Daoy (cell line): ENCODE measurements at places on chromosomes 5 and 9. TPM values are rescaled to one million over a fixed set of nuclear protein-coding genes. Genes with fewer than 3 reads are reported as not detected.

Gene ABITRAM
- 12.2 and 24.1 TPM in 2 replicates for total RNA-seq

Gene KCNMB1
- total RNA-seq, result 0.80 and 0.86 TPM in 2 replicates

Gene CERT1
- 10.0 and 12.5 TPM in 2 replicates for total RNA-seq

Gene TMEM171
- total RNA-seq, result 1.5 and 4.6 TPM in 2 replicates

GRCh38 chr9:37464426-37465248 lies 613 bp downstream of the ZBTB5 start:
- peak; percentile 82 for DNase-seq

GRCh38 chr9:13948037-13948436 lies 365.9 kb downstream of the NFIB start:
- DNase-seq, result no peak

GRCh38 chr5:147188200-147189108 lies 46.4 kb upstream of the STK32A start:
- DNase-seq, result peak; percentile 64

- DNase-seq, result peak; percentile 51
Observed at GRCh38 chr9:115680231-115680630, 473.4 kb upstream of the PAPPA start.

DNA sequence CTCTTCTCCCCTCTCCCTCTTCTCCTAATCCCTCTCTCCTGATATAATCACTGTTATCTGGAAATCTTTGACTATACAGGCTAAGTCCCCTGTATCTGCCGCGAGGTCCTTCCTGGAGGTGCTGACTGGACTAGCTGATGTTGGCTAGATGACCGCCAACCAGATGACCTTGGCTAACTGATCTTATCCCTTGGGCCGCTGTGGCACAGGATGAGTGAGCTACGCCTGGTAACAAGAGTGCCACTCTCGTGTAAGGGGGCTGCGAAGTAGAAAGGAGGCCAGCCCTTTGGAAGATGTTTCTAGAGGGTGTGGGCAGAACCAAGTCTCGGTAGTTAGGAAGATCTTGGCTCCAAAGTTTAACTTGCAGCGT lies 345 bp upstream of the PRRC1 start:
- DNase-seq, result no peak

GRCh38 chr5:62348723-62349481 lies 42.9 kb downstream of the KIF2A start:
- no peak for DNase-seq

DNA sequence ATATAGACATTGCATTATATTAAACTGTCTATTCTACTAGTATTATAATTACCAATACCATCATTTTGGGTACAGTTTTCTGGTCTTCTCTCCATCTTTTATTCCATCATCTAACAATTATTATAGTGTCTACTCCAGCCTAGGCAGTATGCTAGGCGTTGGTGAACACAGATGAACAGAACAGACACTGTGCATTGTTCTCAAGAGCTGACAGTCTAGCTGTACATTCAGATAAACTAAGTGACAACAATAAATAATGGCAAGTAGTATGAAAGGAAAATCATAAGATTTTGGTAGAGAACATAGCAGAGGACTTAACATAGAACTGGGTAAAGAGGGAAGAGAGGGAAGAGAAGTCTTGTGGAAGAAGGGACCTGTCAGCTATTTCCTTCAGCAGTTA lies 12.5 kb upstream of the SGCD start:
- no peak for DNase-seq

DNA sequence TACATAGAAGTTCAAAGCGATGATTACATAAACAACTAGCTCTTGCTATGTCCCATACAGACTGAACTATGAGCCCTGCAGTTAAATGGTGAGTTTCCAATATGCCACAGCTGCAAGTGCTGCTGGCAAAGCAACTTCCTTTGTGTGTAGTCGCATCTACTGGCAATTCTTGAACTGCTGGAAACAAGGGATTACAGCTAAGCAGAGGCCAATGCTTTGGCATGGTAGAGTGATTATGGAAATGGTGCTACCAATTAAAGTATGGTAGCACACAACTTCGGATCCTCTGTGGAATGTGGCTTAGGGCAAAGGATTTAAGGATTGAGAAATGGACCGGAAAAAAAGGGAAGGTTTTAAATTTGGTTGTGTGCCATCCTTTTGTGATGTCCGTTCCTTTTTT lies 856.6 kb downstream of the MAT2B start:
- no peak for DNase-seq
